ENCODE measurements at places on chromosomes 7 and 10.

DNA sequence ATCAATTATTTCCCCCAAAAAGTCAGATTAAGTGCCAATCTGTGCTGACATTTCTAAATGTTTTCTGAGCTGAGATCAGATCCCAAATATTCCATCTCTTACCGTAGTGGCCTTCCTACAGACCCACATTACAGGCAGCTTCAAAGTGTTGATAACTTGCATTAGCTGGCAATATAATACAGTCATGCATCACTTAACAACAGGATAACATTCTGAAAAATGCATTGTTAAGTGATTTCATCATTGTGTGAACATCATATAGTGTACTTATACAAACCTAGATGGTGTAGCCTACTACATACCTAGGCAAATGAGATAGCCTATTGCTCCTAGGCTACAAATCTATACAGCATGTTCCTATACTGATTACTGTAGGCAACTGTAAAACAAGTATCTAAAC lies 22.4 kb downstream of the SLC25A13 start:
- no peak for DNase-seq

DNA sequence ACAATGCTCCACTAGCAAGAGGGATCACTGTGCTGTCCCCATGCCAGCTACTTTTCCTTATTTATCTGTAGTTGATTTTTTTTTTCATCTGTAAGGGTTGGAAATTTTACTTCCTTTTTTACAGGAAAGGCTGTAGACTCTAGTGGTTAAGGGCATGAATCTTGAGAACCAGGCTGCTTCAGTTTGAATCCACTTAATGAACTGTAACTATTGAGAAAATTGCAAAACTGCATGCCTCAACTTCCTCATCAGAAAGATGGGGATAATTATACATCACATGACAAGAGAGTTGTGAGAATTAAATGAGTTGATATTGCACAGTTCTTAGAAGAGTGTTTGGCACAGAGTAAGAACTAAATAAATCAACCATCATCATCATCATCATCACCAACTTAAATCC lies 106.4 kb upstream of the GSDME start:
- no peak for DNase-seq

DNA sequence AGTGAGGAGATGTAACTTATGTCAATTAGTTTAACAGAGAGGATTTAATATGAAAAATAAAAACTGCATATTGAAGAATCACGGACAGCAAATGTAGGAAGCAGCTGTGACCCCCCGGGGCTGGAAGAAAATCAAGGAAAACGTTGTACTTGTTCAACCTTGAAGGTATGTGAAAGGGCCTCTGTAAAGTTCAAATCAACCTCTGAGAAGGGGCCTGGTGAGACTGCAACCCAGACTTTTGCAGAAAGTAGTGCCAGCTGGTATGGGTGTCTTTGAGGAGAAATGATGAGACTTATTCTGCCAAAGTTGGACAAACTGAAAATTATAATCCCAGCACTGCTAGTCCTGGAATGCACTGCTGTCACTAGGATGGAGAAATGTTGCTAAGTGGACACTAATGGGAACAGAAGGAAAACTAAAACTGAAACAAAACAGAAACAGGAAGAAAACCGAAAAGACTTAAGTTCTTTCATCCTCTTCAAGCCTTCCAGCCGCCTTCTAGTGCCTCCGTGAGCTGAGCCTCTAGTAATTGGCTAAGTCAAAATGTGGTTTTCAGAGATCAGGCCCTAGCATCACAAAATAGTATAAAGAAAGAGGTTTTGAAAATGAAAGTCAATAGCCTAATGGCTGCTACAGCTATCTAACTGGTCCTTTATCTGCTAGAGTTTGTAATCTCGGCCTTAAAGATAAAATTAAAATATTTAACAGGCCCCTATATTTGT lies 253.7 kb upstream of the SORCS1 start:
- DNase-seq, result no peak

DNA sequence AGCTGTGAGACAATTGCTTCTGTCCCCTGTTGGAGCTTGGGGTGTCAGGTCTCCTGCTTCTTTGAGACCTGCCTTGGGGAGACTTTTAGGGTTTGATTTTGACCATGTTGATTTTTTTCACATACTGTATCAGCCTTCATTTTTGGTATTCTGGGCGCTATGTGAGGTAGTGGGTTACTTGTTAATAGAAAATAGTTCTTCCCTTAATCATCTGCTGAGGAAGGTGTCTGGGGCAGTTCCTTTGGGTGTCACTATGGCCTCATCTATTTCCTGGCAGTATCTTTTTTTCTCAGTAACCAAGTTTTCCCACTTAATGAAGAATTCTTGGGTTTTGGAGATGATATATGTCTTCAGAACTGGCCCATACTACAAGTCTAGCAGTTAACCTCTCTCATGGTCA lies 4.6 kb upstream of the NOLC1 start:
- DNase-seq, result no peak

DNA sequence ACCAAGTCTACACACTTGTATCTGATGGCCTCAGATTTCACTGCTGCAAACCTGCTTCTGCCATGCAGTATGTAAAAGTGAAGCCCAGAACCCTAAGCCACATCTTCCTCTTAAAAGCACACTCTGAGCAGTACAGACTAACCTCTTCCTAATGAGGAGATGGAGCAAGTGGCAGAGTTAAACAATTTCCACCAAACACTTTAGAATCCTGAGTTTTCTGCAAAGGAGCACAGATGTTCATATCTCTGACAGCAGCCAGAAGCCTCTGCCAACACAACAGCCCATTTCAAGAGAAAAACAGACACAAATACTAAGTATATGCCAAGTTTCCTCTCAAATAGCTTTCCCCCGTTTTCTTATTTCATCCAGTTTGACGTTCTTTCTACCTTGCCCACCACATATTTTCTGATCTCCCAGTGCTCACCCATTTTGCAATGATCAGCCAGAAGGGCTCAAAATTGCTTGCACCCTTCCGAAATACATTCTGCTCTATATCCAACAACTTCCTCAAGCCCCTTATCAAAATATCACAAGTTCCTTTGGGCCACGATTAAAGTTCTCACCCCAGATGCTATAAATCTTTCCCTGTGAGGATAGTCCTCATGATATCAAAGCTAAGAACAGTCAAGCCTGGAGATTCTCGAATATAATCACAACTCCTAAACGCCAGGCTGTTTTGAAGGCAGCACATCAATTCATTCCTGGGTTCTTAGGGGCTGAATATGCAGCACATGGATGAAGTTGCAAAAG lies 27.5 kb downstream of the ELMO1 start:
- no peak for DNase-seq

DNA sequence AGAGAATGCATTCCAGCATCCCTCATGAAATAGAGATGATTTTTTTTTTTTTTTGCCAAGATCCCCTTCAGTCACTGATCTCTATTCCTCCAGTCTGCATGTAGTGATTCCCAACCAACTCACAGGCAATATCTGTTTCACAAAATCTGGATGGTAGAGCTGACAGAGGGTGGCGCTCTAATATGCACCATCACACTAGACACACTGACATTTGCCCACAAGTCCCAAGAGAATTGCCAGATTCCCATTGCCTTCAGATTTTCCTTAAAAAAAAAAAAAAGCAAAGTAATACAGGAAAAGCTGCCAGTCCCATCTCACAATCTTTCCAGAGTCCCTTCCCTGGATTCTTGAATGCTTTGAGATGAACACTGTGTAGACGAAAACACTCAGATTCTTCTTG lies 301.0 kb downstream of the SORCS1 start:
- DNase-seq, result no peak

GRCh38 chr7:33459340-33459751 lies 330.0 kb downstream of the BBS9 start:
- no peak for DNase-seq

DNA sequence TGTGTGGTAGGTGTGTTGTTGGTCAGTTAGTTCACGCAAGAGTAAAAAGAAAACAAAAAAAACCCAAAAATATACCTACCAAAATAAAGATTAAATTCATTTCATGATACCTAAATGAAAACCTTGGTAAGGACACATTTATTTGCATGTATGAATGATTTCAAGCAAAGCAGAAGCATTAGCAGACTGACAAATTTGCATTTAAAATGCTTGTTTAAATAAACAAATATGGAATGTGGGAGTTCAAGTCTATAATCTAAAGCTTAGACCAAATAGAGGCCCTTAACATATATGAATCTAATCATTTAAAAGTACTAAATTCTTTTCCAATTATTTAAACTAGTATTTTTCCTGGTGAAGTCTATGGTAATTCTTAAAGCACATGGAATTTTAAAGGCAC lies 35.8 kb downstream of the GNAT3 start:
- DNase-seq, result no peak

GRCh38 chr10:117248750-117249465 lies 8.0 kb downstream of the SLC18A2 start:
- DNase-seq, result no peak

Data from stimulated activated CD4-positive, alpha-beta T cell treated with anti-CD3 and anti-CD28 coated beads, TNF-alpha, amount 100 ng/mL, for 24 hours (primary cell).